ENCODE measurements at places on chromosomes 5 and 9.

GRCh38 chr5:13831351-13831750 lies 113.1 kb downstream of the DNAH5 start:
- DNase-seq, result peak; percentile 3

- DNase-seq, result no peak
These were observed 11.0 kb upstream of the CEL start for GRCh38 chr9:133050781-133051180.

DNA sequence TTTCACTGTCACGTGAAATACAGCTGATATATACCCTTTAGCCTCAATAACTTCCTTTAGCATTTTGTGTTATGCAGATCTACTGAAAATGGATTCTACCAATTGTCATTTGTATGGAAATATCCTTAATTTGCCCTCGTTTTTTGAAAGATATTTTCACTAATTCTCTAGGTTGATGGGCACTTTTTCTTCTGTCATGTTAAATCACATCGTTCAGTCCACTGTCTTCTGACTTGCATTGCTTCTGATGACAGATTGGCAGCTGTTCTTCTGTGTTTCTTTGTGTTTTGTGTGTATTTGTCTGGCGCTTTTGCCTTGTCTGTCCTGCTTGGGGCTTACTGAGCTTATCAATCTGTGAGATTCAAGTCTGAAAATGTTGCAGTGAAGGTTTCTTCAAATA lies 9.7 kb upstream of the CLPTM1L start:
- no peak for DNase-seq

GRCh38 chr5:73630765-73631164 lies 4.8 kb downstream of the ARHGEF28 start:
- no peak for DNase-seq

Measured in iris pigment epithelial cell (primary cell).